Transverse colon (tissue), 4 donors: ENCODE measurements at places on chromosomes 3 and 15. TPM values are rescaled to one million over a fixed set of nuclear protein-coding genes. Genes with fewer than 3 reads are reported as not detected.

DNA sequence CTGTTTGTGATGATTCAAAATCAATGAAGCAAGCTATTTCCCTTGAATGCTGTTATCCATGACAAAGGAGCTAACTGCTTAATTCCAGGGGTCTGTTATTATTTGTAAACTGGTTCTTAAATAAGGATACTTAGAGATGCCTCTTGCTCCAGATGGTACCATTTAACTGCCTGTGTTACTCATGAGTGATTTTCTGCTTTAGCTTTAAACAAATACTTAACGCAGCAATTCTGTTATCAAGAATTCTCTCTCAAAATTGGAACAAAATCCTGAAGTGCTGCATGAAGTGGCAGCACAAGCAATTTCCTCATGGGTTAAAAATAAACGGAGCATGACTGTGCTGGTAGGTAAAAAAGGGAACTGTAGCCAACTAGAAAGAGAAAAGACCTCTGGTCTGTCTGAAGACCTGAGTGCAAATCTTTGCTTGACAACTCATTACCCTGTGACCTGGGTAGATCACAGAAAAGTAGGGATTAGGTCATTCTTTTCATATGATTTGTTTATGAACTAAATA lies 62.5 kb upstream of the GBE1 start:
- no peak for DNase-seq

Gene GPR149
- total RNA-seq = not detected

GRCh38 chr3:96267577-96267976 lies 546.8 kb upstream of the EPHA6 start:
- no peak for DNase-seq

GRCh38 chr3:112803467-112803866 lies 43.2 kb downstream of the CD200R1L start:
- DNase-seq = no peak

Gene ITGA11
- 3.2 TPM for total RNA-seq
